ENCODE measurements at places on chromosomes 7 and 10.

- DNase-seq: no peak
Observed at GRCh38 chr7:3043544-3044371, at the start of gene CARD11. Gene CARD11, minus strand, starts transcription at chr7:3043867. Its CDS starts 85,361 bp downstream, at chr7:2958506.

GRCh38 chr10:73785721-73786511 lies 510 bp downstream of the ZSWIM8 start:
- DNase-seq: no peak

- DNase-seq: peak; percentile 47
Observed at GRCh38 chr10:51960494-51960895, 261.1 kb upstream of the CSTF2T start.

DNA sequence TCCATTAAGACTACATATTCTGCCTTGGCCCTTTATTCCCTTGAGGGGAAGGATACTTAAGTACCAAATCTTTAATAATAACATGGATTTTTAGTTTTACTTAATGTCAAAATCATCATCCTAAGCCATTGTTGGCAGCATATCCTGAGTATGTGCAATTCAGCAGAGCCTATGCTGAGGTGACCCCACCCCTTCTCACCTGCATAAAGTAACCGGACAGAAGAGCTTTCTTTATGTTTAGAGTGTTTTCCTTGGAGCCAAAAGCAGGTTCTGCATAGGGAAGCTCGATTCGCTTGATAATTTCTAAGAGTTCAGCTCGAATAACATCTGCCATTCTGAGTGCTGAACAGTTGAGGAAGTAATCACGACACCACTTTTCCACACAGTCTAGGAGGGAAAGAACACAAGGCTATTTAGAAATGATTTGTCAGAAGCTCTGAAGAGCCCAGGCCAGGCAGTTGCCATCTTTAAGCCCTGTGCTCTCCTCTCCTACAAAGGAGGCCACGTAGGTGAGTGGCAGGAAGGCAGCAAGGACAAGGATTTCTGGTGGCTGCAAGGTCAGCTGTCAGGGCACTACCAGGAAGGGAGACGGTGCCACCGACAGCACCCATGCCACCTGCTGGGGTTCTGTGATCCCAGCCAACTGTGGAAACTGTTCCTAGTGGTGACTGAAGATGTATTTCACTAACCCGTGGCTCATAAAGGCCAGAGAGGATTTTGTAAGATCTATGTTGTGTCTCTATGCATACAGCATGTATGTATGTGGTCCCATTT lies 15.6 kb downstream of the BCCIP start:
- no peak for DNase-seq

GRCh38 chr10:115921795-115922194 lies 351.2 kb downstream of the GFRA1 start:
- DNase-seq: peak; percentile 20

DNA sequence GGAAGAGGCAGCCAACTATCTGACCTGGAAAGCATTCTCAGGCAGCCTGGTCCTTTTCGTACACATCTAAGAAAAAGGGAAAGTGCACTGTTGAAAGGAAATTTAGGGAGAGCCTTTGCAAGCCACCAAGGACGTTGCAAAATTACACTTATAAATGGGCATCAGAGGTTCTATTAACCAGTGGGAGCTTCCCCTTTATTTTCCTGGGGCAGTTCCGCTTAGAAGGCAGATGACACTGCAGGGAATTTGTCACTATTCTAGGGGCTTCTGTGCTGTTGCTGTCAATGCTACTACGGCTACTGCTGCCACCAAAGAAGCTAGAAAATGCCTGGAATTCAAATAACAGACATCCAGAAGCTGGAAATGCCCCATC lies 79.6 kb upstream of the AUTS2 start:
- no peak for DNase-seq

- no peak for DNase-seq
Observed at GRCh38 chr10:74500026-74500704, 326.2 kb upstream of the KAT6B start.

DNA sequence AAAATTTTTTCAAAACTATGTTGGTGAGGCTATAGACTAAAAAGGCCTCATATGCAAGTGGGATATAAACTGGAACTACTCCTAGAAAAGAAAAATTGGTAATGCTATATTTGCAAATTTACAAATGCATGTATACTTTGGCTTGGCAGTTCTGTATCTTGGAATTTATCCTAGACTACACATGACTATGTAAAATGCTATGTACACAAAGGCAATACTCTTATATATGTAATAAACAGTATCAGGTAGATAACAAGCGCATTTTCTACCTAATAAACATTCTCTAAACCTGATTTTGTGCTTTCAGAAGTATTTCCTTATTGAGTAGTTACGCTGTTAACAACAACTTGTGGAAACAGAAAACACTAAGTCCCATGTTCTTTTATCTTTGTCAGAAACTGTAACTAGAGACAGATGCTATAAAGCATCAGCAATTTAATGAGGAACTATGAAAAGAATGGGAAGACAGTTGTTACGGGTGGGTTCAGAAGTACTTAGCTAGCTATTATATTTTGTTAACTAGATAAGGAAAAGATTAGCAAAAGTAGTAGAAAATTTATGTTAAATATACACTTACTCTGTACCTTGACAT lies 107.8 kb downstream of the ARHGAP12 start:
- no peak for DNase-seq

- no peak for DNase-seq
Observed at GRCh38 chr7:157715938-157716280, 379.1 kb downstream of the DNAJB6 start.

DNA sequence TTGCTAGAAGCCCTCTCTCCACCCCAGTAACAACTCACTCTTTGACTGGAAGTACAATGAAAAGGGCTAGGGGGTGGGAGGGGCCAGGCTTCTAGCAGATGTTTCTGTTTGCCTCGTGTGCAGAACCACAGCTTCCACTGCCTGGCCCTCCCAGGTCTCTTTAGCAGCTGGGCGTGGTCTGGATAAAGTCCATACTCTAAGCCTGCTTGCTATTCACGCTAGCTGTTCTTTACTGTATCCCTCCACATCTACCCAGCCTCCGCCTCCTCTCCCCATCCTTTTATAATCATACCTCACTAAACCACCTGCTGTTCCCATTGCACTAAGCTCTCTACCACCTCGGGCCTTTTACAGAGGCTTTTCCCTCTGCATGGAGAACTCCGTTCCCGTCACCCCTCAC lies 288.8 kb downstream of the CAMK1D start:
- peak; percentile 16 for DNase-seq

- DNase-seq: no peak
Observed at GRCh38 chr10:54667136-54667535, 133.9 kb downstream of the PCDH15 start.

- no peak for DNase-seq
Observed at GRCh38 chr10:124724279-124725027, 19.7 kb downstream of the FAM53B start.

DNA sequence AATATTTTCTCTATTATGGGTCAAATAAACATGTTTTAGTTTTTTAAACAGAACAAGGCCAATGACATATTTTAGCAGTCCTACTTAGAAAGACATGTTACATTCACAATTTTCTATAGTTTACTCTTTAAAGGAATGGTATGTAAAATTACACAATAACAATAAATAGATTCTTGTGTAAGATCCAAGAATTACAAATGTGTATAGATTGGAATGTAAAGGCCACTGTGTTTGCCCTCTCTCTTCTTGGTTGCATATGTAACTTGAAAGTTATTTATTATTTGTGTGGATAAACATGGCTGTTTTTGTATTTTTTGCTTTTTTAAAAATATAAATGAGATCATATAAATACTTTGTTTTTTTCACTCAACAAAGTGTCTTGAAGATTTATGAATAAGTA lies 979.3 kb upstream of the CELF2 start:
- DNase-seq: no peak

All from fibroblast of the conjunctiva (primary cell).